ENCODE measurements at places on chromosomes 2 and 18.

DNA sequence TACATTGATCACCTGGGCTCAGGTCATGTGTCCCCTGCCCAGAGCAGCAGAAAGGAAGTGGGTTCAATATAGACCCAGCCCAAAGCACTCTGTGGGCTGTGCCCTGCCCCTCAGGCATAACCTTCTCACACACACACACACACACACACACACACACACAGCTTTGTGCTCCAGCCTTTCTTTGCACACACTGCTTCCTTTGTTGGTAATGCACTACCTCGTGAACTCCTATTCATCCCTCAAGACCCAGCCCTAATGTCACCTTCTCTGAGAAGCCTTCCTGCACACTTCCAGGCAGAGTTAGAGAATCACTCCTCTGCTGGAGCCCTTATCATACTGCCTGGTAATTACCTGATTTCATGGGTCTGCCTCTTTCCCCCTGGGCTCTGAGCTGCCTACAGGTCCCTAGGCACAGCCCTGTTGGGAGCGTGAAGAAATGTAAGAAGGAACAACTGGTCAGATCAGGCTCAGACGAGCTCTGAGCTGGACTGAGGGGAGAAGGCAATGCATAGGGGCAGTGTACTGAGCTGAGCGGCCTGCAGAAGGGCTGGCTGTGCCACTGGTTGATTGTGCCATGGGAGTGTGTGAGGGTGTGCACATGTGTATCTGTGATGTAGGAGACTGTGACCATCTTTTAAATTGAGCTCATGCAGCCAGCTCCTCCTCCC lies 210.3 kb downstream of the GLI2 start:
- DNase-seq: no peak

DNA sequence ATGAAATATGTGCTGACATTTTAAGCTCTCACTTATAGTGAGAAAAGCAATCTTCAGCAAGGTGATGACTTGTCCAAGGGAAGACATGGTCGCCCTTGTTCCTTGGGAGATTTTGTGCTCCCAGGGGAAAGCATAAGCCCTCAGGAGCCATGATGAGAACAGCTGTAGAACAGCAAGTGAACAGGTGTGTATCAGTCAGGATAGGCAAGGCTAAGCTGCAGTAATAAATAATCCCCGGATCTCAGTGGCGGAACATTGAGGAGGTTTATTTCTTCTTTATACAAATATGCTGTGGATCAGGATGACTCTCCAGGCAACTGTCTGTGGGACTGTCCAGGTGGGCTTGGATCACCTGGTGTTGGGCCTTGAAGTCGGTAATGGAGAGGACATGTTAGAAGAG lies 103.1 kb downstream of the MSH2 start:
- DNase-seq: no peak

- DNase-seq: no peak
These were observed 432.6 kb downstream of the SATB2 start for GRCh38 chr2:199025146-199025545.

DNA sequence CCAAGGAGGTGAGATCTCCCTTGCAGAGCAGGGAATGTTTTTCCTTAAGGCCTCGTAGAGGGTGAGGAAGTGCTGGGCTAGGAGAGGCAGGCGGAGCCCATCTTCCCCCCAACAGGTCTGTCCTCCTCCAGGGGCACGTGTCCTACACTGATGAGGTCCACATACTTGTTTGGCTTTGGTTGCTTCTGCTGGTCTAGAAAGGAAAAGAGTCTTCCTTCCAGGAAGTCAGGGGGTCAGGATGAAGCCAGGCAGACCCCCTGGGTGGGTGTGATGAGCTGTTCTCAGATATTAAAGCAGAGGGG lies 6.0 kb downstream of the SH3BP4 start:
- no peak for DNase-seq

GRCh38 chr2:107062599-107063220 lies 176.7 kb upstream of the ST6GAL2 start:
- DNase-seq: no peak

GRCh38 chr18:22182884-22183697 lies 13.7 kb downstream of the GATA6 start:
- DNase-seq: no peak

DNA sequence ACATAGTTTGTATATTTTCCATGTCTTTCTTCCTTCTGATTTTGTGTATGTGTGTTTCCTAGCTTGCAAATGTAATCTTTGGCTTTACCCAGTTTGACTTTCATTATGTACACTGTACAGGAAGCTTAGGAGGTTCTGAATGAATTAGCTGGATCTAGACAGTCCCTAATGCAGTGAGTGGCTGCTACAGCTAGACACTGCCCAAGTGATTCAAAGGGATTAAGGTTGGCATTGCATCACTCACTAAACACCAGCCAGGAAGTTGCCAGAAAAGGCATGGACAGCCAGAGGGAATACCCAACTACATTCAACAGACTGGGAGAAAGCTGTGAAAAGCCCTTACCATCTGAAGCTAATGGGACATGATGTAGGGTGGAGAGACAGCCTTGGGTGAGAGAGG lies 316.0 kb upstream of the MEX3C start:
- DNase-seq: no peak

GRCh38 chr2:205477016-205477705 lies 205.1 kb upstream of the NRP2 start:
- no peak for DNase-seq

DNA sequence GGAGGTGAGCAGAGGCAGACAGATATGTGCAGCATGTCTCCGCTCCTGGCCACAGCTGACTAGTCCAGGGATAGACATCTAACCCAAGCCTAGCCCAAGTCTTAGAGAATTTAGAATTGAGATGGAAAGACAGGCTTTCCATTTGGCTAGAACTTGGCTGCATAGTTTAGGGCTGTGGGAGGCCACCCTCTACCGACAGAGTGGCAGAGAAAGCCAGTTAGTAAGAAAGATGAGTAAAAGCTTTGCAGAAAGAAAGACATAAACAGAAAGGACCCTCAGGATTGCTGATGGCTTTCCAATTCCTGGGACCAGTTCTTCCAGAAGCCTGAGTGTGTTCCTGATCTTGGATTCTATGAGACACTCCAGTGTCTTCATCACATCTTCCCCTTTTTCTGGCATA lies 62.1 kb downstream of the DYM start:
- DNase-seq: no peak

GRCh38 chr18:37611614-37612279 lies 46.1 kb upstream of the CELF4 start:
- DNase-seq: no peak

DNA sequence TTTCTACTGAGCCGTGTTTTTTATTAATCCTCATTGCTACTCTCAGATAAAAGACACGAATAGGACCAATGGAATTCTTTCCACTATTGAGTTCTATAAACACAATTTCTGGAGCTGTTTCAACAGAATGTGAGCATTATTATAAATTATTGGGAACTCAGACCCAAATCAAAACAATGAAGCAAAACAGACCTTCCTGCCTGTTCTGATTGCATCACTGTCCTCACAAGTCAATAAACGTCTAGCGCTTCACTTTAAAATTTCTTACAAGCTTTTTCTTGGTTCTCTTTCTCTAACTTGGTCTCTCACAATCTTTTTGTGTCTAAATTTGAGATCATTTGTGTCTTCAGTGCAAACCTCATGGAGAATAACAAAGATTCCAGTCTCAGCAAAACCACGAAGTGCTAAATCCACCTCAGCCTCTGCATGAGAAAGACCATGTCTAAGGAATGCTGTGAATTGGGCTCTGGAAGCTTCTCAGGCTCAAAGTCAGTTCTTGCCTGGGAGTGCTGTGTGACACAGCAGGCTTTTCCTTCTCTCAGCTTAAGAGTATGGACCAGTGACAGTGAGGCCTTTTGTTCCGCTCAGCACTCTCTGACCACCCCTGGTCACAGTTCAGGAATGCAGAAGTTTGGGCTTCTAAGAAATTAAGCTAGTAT lies 22.8 kb downstream of the ARHGAP28 start:
- DNase-seq: no peak

DNA sequence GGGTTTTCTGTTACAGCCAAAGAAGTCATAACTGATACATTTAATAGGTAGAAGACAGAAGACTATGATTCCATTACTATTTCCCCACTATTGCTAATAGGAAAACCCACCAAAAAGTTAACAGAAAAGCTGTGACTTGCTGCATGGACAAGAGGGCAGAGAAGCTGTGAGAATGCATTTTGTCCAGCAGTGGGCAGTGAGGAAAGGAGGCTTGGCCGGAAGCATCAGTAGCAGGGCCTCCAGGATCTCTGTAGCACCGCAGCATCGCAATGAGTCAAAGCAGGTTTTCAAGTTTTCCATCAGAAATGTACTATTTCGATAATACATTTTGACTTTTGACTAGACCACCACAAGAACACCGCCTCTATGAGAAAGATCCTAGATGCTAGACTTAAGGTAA lies 24.9 kb downstream of the MYO5B start:
- no peak for DNase-seq

GRCh38 chr2:206112846-206113547 lies 27.0 kb upstream of the INO80D start:
- DNase-seq: peak; percentile 16

- no peak for DNase-seq
These were observed 14.5 kb upstream of the SLC35F5 start for GRCh38 chr2:113770929-113771328.

- no peak for DNase-seq
These were observed 286.9 kb downstream of the SETBP1 start for GRCh38 chr18:44967599-44967998.

DNA sequence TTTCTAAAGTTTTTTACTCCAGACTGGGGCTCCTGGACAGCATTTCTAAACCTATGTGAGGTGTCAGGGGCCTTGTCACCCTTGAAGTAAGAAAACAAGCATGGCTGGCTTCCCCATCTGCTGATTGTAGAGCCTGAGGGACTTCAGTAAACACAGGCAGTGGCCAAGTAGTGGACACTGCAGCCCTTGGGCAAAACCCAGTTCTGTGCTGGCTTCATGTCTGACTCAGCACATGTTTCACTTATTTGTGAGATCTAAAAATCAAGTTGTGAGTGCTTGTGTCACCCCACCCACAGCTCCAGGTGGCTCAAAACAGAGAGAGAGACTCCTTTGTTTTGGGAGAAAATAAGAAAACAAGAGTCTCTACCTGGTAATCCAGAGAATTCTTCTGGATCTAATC lies 660.3 kb upstream of the VRK2 start:
- DNase-seq: no peak

DNA sequence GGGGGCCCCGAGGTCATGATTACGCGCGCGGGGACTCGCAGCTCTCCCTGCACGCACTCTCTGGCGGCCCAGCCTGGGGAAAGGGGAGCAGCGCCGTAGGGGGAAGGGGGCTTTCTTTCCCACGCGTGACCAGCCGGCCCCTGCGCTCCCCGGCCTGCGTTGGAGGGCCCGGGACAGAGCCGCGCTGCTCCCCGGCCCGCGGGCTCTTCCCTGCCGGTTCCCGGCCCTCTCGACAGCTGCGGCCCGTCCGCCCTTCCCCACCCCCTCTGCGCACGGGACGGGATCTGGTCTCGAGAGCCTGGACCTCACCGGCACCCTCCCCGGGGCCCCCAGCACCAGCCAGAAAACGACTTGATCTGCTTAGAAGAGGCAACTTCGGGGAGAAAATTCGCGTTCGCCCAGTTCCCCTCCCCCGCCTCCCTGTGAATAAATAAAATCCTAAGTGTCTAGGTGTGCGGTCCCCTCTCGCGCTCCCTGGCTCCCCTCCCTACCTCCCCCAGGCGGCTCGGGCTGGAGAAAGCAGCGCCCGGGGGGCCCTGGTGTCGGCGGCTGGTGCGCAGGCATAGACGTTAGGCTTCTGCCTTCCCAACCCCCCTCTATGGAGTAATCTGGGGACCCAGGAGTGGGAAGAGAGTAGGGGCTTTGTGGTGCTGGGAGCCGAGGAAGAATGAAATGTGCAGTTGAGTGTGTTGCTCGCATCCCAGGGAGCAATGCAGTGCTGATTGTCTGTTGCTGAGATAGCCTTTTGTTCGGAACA lies 803 bp upstream of the FIGN start:
- DNase-seq: no peak

Measured in GM04504 (cell line).